NCI-H1694 treated with DMSO at 0.1 percent for 48 hours (cell line): ENCODE measurements at places on chromosomes 1 and 21.

- DNase-seq = peak; percentile 47
Measured at GRCh38 chr1:94989911-94990473, 63.1 kb upstream of the CNN3 start.

DNA sequence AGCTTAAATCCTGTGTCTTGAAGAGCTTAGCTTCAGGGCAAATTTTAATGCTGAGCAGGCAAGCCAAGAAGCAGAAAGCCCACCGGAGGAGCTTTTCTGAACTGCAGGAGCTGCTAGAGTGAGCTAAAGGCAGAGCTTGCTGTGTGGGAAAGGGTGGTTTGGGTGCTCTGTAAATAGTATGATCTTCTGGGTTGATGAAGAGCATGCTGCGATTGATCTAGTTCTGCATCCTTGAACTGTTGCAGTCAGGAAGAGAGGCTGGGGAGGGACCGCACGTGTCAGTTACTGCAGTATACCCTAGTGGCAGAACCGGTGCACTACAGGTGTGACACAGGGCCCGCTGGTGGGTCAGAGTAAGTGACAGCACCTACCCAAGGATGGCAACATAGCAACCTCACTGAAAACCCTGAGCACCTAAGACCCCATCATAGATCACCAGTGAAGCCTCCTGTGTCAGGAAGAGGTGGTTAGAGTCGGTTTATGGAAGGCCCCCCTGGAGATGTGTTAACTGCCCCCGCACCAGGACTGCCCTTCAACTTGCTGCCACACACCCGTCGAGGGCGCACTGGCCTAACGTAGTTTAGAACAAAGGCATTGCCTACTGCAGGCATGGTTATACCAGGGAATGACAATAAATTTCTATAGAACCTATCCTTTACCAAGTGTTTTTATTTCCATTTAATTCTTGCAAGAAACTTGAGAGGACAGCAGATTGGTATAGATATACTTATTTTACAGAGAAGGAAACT, 146.0 kb upstream of the KIAA0040 start:
- DNase-seq = no peak

- no peak for DNase-seq
Measured at GRCh38 chr1:114531094-114531493, 20.1 kb upstream of the TRIM33 start.

DNA sequence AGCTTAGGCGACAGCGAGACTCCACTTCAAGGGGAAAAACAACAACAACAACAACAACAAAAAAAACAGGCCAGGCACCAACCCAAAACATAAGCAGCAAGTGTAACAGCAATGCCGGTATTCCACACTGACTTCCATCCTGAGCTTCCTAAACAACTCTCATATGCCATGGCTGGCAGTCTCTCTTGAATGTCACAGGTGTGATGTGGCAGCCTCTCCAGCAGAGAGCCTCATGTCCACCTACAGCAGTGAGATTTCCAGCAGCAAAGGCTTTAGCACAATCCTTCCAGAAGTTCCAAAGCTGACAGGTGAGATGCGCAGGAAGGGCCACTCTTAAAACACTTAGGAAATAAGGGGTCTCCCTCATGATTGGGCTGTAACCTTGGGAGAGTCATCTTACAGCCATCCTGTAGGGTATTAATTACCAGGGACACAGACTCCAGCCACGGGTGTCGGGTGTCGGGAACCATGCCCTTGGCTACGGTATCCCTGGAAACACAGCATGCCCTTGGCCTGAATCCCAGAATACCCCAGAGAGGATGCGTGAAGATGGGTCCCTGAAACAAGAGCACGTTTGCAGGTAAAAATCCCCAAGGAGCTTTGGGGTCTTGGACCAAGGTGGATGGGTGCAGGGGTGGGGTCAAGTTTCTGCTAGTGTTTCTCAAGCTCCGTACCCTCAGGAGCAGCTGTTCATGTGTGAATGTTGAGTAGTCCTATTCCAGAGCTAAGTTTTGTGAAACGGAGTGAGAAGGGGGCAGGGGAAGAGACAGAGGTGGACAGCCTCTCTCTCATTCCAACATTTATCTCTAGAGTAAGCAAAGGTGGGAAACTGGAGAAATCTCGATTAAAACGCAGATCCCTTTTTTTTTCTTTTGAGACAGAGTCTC, 31.4 kb downstream of the CLSTN1 start:
- DNase-seq = peak; percentile 10

GRCh38 chr1:87129606-87130005, 199.1 kb upstream of the LMO4 start:
- DNase-seq = no peak

- DNase-seq = no peak
Measured at GRCh38 chr1:163588796-163589195, 267.0 kb downstream of the NUF2 start.
